ENCODE measurements at places on chromosomes 11 and 22.

GRCh38 chr11:32253706-32254105 is 162.8 kb downstream of the RCN1 start:
- no peak for DNase-seq

DNA sequence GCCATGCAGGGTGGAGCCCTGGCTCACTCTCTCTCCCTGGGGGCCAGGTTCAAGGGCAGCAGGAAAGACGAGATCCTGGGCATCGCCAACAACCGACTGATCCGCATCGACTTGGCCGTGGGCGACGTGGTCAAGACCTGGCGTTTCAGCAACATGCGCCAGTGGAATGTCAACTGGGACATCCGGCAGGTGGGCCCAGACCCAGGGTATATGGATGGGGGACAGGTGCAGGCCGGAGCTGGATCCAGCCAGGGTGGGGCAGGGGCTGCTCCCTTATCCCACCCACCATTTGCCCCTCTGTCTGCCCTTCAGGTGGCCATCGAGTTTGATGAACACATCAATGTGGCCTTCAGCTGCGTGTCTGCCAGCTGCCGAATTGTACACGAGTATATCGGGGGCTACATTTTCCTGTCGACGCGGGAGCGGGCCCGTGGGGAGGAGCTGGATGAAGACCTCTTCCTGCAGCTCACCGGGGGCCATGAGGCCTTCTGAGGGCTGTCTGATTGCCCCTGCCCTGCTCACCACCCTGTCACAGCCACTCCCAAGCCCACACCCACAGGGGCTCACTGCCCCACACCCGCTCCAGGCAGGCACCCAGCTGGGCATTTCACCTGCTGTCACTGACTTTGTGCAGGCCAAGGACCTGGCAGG is 2.9 kb downstream of the TRPT1 start:
- DNase-seq, result no peak

DNA sequence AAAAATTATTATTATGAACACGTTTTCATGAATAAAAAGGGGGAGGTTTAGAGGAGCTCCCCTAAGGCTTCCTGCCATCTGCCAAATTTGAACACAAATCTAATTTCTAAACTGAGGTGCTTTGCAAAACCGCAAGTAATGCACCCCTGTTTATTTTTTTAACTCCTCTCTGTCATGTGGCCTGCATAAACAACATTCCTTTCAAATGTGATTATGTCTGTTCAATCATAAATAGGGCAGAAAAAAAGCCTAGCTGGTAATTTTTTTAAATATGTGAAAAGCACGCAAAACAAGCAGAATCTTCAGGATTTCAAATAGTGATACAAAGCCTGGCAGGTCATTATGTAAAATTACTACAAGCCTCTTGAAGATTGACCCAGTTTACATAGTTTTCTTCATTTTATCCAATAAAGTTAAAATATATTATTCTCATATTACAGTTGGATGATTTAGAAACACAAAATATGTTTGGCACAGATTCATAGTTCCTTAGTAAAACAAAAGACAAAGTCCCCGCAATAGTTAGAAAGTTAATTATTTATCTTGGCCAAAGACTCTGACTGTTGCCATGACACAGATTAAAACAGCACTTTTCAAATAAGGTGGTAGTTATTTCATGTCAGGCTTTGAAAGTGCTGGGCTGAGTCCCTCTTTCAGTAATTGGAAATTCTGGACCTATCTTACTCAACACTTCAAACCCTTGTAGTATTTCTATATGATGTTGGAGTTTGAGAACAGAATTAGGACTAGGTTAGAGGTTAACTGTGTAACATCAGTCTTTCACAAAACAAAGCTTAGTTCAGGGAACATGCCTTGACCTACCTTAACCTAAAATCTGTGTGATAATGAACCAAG is 200.3 kb upstream of the MPPED2 start:
- DNase-seq, result no peak

GRCh38 chr11:96205460-96205809 is 137.6 kb downstream of the MAML2 start:
- no peak for DNase-seq

GRCh38 chr22:49961005-49961600 is 531 bp downstream of the PIM3 start:
- no peak for DNase-seq

DNA sequence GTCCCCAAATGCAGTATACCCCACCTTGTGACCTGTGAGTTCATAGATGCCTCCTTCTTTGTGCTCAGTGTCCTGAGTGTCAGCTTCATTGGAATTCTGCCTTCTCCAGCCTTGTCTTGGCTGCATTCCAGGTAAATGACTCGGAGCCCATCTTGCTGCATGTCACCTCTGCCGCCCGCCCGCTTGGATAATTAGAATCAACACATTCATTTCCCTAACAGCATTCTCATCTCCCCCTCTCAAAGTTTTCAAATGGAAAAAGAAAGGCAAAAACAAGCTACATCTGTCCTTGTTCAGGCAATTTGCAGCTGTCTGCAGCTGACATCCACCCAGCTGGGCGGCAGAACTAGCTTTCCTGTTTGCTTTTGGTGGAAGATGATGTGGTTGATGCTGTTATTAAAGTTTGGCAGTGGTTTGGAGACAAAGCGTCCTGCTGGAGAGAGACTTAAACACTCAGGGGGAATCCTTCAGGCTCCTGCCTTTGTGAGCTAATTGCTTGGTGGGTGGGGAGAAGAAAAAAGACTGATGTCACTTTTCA is 198.8 kb upstream of the SEZ6L start:
- DNase-seq, result no peak

DNA sequence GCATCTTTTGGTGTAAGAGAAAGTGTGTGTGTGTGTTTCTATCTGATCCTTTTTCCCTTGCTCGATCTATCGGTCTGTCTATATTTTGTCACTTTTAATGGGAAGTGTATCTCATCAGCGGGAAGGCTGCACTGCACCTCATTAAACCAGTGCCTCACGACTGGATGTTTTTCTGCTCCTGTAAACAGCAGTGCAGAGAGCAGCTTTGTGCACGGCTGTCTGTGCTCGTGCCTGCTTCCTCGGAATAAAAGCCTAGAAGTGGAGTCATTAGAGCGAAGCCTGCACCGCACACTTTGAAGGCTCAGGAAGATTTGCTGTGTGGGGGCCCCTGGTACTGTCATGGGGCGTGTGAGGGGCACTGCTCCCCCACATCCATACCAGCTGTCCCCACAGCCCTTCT is 27.0 kb upstream of the PARVG start:
- DNase-seq, result no peak

DNA sequence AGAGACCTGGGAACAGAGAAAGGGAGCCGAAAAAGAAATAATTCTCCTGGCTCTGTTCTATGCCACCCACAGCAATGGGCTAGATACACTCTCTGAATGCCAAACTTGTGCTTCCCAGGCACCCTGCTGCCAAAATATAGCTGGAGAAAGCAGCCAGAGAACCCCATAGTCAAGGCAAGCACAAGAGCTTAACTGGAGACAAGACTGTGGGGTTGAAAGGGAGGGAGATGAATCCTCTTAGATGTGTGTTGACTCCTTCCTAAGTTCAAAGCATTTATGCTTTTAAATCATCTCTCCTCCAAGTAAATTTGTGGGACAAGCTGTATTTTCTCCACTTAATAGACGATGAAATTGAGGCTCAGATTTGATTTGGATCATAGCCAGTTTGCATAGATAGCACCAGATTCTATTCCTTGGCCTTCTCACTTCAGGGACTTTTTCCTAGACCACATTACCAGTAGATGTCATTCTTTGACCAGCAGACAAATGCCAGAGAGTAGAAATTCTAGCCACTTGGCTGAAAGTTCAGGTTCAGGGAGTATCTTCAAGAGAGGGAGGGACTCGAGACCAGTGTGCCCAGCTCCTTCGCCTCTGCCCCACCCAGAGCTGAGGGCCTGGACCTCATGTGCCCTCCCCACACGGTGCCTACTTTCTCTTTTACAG is 16.5 kb upstream of the ETS1 start:
- no peak for DNase-seq

DNA sequence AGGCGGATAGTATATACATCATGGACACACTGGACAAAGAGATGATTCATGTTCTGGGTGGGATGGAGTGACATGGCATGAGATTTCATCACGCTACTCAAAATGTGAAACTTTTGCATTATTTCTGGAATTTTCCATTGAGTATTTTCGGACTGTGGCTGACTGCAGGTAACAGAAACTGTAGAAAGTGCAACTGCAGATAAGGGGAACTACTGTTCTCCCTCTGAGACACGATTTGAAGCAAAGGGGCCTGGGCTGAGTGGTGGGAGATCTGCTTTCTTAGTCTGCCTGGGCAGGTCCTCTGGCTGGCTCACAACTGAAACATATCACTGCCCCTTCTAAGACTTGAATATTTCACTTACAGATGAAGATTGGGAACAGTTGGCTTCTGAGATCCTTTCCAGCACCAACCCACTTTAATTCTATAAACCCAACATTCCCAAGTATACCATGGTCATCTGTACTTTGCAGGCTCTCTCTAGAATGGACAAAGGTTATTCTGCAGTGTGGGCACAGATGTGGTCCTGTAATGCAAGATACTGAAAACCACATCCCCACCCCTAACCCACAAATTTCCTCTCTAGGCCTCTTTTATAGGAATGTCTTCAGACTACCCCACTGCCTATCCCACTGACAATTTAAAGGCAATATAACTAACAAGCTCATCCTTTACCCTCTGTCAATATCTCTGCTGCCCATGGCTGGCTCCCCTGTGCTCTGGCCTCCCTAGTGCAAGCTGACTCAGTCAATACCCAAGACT is 121.1 kb downstream of the KCNC1 start:
- DNase-seq, result no peak

DNA sequence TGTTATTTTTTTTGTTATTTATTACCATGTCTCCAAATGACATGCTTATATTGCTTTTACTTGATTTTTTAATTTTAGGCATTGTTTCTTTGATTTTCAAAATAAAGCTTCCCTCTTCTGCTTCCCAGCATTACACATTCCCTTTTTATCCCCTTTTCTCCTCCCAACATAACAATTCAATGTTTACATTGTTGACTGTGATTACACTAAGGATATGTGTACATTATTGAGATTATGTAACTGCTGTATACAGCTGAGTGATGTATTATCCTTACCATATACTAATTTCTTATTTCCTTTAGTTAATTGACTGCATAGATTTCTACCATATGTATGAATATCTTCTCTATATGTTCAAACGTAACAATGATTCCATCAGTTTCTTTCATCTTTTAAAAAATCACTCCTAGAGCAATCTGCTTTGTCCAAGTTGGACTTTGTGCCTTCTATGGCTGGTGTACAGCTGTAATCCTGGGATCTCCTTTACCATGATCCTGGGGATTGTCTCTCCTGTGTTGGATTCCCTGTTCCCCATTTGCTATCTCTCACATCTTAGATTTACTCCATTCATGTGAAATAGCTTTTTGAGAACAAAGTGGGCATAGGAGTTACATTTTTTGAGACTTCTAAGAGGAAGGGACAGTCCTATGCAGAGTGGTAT is 21.6 kb downstream of the AASDHPPT start:
- no peak for DNase-seq

DNA sequence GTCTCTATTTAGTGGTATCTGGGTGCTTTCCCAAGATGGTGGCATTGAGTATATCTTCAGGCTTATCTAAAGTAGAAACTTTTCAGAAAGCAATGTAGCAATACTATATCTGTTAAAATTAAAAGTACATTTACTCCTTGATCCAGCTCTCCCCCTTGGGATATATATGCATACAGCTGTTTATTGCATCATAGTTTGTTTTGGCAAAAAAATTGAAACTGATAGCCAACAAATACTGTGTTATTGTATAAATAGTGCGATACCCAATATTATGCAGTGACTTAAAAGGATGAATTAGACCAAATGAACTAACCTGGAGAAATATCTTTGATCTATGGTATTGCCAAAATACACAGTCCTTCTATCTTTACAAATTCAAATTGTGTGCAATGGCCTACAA is 8.4 kb upstream of the OR10A3 start:
- DNase-seq, result no peak

DNA sequence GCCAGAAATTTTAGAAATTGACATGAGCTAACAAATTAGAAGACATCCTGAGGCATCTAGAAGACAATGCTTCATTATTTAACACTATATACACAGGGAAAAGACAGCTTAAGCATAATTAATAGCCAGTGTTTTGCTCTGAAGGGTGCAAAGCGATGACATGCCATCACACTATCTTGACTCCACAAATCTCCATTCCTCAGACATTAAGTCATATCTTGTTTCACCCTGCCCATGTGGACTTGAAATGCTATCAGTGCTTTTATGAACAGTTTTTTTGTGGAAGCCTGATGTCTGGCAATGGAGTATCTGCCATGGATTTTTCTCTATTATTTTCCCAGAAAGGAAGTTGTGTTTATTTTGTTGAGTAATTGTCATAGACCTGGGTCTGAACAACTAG is 2.3 kb downstream of the CARD18 start:
- no peak for DNase-seq

Data from effector memory CD4-positive, alpha-beta T cell (primary cell).